Activated CD4-positive, alpha-beta T cell treated with anti-CD3 and anti-CD28 coated beads, Interleukin-2, Interleukin-4, amounts not matched to agents 100 ng/mL and 50 ng/mL, durations not matched to agents 16 hours and 8 hours (primary cell): ENCODE measurements at places on chromosomes 2 and 18.

DNA sequence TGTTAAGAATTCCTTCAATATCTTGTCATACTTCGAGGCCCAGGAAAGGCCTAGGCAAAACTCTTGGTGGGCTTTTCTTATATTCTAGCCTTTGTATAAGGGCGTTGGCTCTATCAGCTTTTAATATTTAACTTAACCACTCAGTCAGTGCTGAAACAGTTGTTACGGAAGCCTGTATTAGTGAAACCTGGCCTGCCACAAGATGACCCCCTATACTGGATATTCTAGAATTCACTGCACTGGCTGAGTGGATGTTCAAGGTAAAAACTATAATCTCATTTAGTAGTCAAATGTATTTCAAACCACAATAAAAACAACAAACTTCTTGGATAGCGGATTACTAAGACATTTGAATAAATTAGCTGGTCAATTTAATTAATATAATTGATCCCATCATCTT, 91.7 kb upstream of the HNMT start:
- DNase-seq: no peak

DNA sequence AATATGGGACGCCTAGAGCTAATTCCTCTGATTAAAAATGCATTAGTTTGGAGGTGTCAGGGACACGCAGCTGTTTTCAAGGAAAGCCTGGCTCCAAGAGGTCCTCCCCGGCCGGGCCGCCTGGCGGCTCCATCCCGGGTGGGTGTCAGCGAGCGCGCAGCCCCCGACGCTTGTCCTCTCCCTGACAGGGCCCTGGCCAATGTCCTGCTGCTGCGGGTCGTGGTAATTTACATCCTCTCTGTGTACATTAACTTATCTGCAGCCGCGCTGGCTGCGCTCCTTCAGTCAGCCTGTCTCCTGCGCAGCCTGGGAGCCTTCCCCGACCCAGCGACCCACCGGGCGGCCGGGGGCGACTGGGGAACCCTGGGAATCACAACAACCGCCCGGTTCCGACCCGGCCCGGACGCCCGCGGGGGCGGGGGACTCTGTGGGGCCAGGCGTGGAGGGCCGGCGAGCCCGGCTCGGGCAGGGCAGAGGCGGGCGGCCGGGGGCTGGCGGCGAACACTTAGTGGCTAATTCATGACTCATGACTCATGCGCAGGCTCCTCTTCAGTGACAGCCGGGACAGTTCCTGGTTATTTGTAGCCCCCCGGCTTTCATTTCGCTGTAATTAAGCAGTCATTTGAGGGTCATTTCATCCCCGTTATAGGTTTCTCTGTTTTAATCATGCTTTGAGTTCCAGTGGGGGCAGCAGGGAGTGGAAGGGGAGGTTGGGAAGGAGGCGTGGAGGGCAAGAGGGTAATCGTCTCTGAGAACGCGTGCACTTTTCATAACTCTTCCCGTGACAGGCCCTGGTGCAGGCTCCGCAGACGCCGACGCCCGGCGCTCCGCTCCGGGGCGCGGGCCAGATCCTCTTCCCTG, 141.9 kb upstream of the CTAGE1 start:
- no peak for DNase-seq

- no peak for DNase-seq
These were observed 447.1 kb upstream of the CNTNAP5 start for GRCh38 chr2:123578016-123578415.

- peak; percentile 94 for DNase-seq
These were observed 204.5 kb downstream of the ARL4C start for GRCh38 chr2:234292205-234292961.

GRCh38 chr2:17638196-17638743, 97.8 kb downstream of the VSNL1 start:
- no peak for DNase-seq

DNA sequence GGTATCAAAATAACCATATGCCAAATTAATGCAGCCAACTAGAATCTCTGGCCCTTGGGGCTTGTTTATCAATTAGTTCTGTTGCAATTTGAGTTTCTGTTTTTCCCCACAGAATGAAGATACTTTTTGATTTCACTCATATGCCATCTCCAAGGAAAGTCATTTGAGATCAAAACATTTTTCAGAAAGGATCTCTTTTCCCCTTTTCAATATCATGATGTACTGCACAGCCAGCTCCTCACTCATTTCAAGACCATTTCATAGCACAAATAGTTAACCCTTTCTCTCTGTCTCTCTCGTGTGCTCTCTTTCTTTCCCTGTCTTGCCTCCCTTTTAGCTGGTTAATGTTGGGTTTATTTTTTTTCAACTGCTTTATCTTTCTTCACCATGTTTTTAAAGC, 387.3 kb downstream of the STK39 start:
- DNase-seq: peak; percentile 50

DNA sequence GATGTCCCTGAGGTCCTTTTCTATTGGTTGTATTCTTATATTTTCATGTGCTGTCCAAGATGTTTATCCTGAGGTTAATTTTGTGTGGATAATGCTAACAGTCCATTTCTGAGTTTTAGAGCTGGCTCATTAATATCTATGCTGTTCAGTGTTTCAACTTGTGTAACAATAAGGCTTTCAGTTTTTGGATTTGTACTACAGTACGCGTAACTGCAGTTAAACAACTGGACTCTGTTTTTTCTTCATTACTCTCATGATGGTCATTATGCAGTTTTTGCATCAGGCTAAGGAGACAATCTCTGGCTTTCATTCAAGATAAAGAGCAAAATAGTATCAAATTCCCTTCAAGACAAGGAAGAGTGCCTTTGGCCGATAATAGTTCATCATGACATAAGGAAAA, 1364.8 kb downstream of the DPP10 start:
- DNase-seq: no peak

GRCh38 chr2:164030623-164031022, 294.8 kb upstream of the FIGN start:
- DNase-seq: no peak

GRCh38 chr2:70907130-70908057, 28.3 kb upstream of the ATP6V1B1 start:
- DNase-seq: no peak

DNA sequence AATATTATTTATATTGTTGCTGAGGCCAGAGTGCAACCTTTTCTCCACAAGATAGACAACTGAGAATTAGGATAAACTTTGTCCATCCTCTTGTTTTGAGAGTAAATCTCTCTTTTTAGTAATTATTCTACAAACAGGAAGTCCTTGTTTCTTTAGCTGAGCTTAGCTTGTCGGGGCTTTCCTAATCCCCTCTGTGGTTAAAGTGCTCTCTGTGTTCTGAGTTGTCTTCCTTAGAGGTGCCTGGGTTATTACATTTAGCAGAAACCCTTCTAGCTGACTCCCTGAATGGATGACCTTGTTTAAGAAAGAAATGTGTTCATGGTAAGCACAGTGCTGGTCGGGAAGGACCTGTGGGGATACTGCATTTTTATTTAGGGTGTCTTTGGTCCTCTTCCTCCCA, 12.7 kb downstream of the USP39 start:
- DNase-seq: peak; percentile 43

DNA sequence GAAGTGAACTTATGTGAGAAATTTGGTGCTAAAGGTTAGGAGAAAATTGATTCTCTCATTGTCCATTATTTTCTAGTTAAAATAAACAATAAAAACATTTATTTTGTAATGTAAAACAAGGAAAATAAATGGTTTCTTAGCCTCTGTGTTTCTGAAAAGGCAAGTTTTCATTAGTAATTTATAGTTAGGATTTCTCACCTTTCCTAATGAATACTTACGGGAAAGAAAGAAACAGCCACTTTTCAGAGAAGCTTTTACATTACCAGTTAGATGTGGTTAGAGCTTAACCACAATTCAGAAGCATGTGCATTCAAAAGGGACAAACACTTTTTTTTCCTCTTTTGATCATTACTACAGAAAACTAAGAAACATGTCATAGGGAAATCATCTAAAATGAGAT, 18.8 kb downstream of the NEMP2 start:
- DNase-seq: peak; percentile 43

GRCh38 chr18:44765456-44765855, 84.8 kb downstream of the SETBP1 start:
- no peak for DNase-seq
